IPS DF 6.9 (cell line): ENCODE measurements at places on chromosomes 5 and 9.

DNA sequence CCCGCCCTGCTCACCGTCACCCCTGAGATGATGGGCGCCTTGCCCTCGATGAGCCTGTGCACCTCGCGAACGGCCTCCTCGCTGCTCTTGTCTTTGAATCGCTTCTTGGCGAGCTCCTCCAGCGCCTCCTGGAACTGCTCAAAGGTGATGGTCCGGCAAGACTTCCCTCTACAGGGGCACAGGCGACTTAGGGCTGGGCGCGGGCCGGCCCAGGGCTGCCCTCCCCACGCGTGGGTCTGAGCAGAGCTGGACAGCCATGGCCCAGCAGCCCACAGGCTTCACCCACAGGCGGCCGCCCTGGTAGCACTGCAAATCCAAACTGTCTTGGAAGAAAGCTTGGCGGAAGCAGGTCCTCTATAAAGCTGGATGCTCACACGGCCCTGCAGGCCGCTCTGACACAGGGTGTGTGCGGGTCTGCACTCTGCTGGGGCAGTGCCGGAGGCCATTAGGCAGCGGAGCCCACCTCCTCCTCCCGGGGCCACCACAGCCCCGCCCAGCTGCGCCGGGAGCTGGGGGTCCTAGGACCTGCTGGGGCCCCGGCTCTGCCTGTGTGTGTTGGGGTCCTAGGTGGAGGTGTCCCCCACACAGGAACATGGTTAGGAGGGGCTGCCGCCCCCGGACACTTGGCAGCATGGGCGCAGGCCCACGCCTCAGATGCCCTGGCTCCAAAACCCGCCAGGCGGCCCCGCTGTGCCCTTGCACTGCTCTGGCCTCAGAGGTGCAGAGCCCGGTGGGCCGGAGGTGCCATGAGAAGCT is 27.0 kb downstream of the TPPP start:
- DNase-seq: no peak

GRCh38 chr9:33498387-33498786 is 24.7 kb upstream of the NOL6 start:
- DNase-seq: no peak

- DNase-seq: no peak
Observed at GRCh38 chr9:133121198-133121914, at the start of gene RALGDS. Gene RALGDS (minus strand): TSS chr9:133121240. CDS start chr9:133121154, 86 bp downstream.

DNA sequence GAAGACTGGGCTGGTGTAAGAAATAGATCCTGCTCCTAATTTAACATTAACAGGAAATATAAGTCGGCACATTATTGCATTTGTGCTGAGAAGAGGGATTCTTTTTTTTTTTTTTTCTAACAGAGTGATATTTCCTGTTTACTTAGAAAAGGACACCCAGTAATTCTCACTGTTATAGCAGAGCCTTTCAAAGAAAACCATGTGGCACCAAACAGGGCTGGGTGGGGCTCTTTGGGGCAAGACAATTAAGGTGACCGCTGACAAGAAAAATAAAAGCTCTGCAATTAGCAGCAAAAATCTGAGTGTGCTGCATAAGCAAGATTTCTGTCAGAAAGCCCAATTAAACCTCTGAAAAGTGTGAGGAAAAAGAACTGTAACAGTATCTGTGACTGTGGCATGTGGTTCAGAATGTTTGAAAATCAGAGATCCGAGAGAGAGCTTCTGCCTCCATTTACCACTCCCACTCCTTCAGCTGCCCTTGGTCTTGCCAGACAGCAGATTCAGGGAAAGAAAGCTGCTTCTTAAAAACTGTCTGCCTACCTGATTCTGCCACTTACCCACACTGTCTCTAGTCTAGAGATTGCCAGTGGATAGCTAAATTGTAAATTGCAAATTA is 77.1 kb upstream of the IQGAP2 start:
- DNase-seq: no peak

DNA sequence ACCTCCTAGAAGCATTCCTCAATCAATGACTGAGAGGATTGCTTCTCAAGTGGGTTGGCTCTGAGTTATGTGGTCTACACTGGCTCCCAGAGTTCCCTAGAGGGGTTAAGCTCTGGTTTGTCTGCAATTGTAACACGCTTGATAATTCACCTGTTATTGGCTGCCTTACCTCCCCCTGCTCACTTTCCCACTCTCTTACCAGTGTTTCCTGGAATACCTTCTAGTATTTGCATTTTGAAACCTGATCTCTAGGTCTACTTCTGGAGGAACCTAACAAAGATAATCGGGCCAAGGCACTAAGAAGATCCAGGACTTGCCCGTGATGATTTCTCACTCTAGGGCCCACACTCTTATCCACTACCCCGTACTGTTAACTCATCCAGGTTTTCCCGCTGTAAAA is 110.1 kb upstream of the MAP3K1 start:
- DNase-seq: no peak

DNA sequence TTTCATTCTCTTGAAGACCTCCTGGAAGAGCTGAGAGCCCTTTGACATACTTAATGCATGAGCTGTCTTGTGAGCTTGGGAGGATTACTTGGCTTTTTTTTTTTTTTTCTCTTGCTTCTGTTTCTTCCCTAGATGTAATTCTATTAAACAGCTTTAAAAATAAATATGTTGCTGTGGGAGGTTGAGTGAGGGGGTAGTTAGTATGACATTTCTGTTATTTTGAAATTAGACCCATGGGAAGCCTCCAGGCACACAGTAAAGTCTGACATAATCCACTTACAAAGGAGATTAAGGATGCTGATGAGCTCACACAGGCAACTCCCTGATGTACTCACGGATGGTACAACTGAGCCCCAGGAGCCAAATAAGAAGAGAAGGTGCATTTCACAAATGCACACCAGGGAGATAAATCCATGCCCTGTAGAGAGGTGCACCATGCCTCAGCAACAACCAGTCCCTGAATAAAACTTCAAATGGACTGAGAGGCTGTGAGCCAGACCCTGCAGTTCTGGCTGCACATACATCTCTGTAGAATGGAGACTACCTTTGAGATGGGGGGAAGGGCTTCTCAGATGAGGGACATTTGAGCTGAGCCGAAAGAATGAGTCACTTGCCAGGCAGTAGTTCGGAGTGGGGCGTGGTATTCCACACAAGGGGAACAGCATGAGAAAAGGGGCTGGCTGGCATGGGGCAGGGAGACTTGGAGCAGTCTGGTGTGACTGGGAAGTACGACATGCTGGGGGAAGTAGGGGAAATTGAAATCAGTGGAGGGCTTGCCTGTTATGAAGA is 68.7 kb downstream of the ACTL7B start:
- DNase-seq: no peak

GRCh38 chr5:5421149-5421960 is 1.1 kb upstream of the ICE1 start:
- no peak for DNase-seq

GRCh38 chr9:131276094-131276888 is at the start of gene FAM78A:
Gene FAM78A (minus strand): TSS chr9:131276510. CDS start chr9:131276179, 331 bp downstream.
- DNase-seq: no peak

- no peak for DNase-seq
Observed at GRCh38 chr5:166651234-166651633, 1640.2 kb upstream of the WWC1 start.

DNA sequence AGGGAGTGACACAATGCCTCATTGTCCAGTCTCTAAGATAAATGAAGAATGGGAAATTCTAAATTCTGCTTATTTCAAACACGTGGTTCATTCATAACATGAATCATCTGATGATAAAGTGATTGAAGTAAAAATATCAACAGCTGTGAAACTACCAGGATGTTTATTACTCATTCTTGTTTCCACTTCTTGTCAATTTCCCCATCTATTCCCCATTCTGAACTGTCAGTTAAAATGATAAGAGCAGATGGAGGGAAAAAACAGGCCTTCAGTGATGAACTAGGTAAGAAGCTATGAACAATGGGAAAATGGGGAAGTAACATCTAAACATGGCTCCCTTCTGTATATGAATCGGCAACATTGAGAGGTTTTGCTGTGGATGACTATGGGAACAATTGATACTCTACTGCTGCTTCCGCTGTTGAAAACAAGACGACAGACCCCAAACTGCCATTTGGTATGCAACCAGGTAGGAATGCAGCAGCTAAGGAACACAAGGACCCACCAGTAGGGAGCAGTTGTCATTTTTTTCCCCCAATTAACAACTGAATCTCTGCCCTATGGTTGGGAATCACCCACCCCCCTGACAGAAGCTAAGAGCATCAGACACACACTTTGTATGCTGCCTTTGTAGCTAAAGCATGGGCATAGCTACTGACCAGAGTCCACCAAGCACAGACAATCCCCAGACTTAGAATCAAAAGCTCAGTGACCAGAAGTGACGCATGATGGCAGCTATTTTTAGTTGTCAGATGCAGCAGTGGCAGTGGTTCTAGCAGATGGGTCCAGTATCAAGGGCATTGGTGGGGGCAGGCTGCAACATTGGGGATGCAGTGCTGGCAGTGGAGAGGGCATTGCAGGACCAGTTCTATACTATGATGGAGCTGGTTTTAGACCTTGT is 52.9 kb upstream of the ZNF366 start:
- DNase-seq: no peak

DNA sequence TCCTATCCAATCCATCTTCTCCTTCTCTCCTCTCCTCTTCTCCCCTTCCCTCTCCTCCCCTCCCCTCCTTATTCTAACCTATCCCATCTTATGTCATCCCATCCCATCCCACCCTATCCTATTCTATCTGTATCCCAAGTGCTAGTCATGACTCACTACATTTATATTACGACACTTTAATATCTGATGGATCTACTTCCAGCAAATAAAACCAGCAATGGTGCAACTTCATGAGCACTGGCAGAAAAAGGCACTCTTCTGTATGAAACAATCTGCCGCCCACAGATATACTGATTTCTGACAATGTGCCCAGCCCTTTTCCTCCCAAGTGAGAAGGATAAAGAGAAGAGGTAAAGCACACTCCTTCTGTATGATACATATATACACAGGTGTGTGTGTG is 86.6 kb upstream of the ANKH start:
- no peak for DNase-seq

DNA sequence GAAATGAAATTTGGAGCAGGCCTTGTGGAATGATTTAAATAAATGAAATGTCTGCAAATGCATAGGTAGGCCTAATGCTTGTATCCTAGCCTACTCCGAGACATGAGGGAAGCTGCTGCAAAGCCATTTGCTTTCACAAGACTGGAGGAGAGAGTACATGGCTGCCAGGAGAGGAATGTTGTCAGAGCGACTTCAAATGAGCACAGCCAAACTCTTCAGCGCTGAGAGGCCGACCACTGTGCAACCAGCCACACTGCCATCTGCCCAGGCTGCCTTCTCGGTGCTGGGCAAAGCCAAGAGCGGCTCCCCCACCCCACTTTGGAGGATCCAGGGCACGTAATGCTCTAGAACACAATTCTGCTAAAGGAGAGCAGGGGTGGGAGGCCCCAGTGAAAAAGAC is 122.6 kb downstream of the RASEF start:
- no peak for DNase-seq

GRCh38 chr5:149733129-149733900 is 3.2 kb downstream of the PPARGC1B start:
- no peak for DNase-seq

DNA sequence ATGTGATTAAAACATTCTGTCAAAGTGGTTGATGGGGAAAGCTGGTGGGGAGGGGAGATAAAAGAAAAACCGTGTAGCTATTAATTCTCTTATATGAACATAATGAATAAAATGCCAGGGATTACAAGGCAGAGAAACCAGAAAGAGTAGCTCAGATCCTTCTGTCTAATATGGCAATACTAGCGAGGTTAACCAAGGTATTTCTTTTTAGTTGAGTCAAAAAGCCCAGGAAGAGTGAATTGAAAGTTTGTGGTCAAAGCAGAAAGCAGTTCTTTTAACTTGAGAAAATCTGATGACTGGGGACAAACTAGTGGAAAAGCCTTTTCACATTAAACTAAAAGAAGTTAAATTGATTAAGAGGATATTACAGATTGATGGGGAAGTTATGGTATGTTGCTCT is 76.0 kb downstream of the ERBIN start:
- DNase-seq: no peak

GRCh38 chr9:92740009-92740408 is 24.6 kb downstream of the BICD2 start:
- no peak for DNase-seq

DNA sequence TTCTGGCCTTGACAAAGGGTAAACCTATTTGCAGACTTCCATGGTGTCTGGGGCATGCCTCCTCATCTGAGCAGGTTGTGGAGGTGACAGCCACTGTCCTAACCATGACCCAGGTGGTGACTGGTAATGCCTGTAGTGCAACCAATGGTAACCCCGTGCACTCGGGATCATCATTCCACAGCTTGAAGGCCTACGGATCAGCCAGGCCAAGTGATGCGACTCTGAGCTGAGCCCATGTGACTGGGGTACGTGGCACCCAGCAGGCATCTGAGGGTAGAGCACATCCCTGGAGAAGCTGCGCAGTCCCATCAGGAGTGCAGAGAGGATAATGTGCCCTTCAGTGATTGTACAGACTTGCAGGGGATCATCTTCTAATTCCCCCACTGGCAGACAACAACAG is 35.0 kb downstream of the DROSHA start:
- DNase-seq: no peak

DNA sequence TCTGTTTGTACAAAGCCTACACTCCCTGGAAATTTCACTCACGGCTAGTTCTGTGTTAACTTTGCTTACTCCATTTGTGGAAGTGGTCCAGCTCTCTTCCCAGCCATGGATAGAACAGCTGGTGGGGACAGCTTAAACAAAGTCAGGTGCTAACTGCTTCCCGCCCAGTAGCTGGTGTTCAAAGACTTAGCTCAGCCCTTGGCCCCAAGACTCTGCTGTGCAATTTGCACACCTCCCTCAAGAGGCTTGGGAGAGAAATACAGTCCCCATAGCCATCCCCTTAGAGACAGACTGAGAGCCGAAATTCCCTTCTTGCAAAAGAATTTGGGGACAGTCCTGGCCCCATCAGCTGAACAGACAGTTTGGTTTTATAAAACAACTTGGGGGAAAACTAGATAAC is 73.8 kb upstream of the RAI14 start:
- no peak for DNase-seq

- no peak for DNase-seq
Observed at GRCh38 chr9:121770415-121771273, 119.2 kb downstream of the DAB2IP start.

GRCh38 chr5:115940080-115940810 is 22.0 kb upstream of the LVRN start:
- no peak for DNase-seq
